A549 treated with DMSO at 1 μM for 4 hours (cell line): ENCODE measurements at places on chromosomes 16 and 17. TPM values are rescaled to one million over a fixed set of nuclear protein-coding genes. Genes with fewer than 3 reads are reported as not detected.

The TPSG1 gene
- 0.10 to 0.22 TPM (median 0.12 TPM) in 3 of 5 replicates, not detected in the others for total RNA-seq

The RAC3 gene
- total RNA-seq = 23.0 to 39.7 TPM (median 30.7 TPM) in 5 replicates

The AKAP1 gene
- total RNA-seq = 52.1 to 59.6 TPM (median 56.2 TPM) in 5 replicates

The HBA1 gene
- total RNA-seq = 0.79 to 1.4 TPM (median 1.1 TPM) in 5 replicates

The TLCD1 gene
- total RNA-seq = 31.2 to 50.8 TPM (median 45.6 TPM) in 5 replicates

The RUNDC3A gene
- total RNA-seq = 0.18 to 0.71 TPM (median 0.69 TPM) in 5 replicates

The TMEM132E gene
- 0.02 to 0.03 TPM (median 0.02 TPM) in 3 of 5 replicates, not detected in the others for total RNA-seq

The MYH2 gene
- total RNA-seq = not detected in 5 replicates

The CD79B gene
- total RNA-seq = 0.08 to 0.18 TPM (median 0.13 TPM) in 3 of 5 replicates, not detected in the others

The CREBBP gene
- 16.9 to 24.1 TPM (median 21.0 TPM) in 5 replicates for total RNA-seq

The RHBDL1 gene
- total RNA-seq = 0.75 to 1.6 TPM (median 1.4 TPM) in 5 replicates

The NACA2 gene
- total RNA-seq = not detected in 5 replicates

The SEPTIN12 gene
- not detected in 5 replicates for total RNA-seq
